ENCODE measurements at places on chromosomes 3 and 15. TPM values are rescaled to one million over a fixed set of nuclear protein-coding genes. Genes with fewer than 3 reads are reported as not detected.

The TM4SF1 gene
- 2.2 TPM for total RNA-seq

DNA sequence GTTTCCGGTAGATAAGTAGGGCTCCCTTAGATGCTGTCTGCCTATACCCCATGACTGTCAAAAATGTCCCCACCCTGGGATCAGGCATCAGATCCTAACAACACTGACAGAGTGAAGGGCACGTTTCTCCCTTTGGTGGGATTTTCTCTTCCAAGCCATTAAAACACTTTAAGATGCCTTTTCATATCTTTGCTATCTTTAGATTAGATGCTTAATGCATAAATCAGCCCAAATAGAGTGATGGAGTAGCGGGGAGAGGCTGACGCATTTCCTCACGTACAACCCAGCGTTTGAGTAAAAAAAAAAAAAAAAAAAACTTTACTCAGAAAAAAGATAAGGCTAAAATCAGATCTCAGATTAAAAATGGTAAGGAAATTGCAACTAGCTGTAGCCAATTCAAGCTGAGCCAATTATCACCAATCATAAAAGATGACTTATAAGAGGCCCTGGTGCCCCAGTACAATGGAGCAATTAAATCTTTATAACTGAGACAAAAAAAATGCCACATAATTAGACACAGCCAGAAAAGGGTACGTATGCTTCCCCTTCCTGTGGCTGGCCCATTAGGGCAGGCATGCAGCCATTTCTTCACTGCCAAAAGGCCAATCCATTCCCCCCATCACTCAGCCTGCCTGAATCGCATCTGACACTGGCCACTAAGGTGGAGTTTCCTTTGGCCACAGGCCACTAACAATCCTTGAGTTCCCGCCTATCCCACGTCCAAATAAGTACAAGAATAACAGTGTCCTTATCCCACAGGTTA lies 45.0 kb downstream of the RFTN1 start:
- DNase-seq: no peak

The CFAP20DC gene
- total RNA-seq: 4.5 TPM

The CIDEC gene
- not detected for total RNA-seq

The DLEC1 gene
- 2.0 TPM for total RNA-seq

The CADPS gene
- 5.4 TPM for total RNA-seq

- DNase-seq: no peak
Observed at GRCh38 chr3:17936736-17937480, 194.5 kb upstream of the TBC1D5 start.

DNA sequence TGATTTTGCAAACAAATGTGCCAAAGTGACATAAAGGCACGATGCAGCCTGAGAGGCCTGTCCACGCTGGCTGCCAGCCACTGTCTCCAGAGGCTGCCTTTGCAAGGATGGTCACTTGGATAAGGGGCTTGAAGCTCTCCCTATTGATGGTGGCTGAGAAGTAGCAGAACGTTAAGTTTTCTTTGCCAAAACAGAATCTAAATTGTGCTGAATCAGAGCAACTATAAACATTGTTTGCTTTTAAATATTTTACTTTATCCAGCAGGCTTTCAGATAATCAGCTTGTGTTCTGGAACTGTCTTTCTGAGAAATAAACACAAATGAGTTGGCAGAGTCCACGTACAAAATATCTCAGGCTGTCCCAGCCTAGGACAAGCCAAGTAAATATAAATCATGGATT lies 23.8 kb upstream of the CNBP start:
- no peak for DNase-seq

DNA sequence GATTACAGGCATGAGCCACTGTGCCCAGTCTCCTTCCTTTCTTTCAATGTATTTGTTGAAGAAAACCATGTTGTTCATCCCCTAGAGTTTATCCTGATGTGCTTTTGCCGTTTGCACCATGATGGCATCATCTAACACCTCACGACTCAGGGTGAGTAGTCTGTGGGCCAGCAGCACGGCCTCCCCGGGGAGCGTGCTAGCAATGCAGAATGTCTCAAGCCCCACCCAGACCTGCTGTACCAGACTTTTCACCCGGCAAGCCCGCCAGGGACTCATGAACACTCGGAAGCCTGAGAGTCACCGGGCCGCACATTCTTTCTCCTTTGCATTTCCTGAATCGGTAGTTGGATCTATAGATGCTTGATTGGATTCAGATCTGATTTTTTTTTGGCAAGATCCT lies 64.6 kb downstream of the RPN1 start:
- no peak for DNase-seq

- no peak for DNase-seq
Observed at GRCh38 chr3:122908251-122908650, 113.4 kb downstream of the SLC49A4 start.

DNA sequence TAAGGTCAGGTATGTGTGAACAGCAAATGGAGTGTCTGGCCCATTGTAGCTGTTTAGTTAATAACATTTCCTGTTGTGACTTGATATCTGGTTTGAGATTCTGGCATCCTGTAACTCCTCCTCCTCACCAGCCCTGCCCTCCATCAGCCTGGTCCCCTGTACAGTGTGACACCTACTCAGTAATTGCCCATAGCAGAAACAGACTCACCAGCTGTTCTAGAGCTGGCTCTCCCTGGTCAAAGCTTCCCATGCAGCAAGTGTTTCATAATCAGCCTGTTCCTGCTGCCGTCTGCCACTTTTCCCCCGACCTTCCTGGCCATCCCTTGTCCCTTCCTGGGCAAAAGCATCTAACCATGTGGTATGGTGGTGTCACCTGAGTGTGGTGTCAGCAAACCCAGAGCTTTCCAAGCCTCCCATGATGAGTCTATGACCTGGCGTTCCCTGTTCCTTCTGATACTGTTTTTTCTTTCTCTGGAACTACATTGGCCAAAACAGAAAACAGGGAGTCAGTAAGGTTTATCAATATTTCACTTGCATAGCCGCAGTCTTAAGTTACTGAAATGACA lies 55.4 kb downstream of the B3GALNT1 start:
- DNase-seq: no peak

The CLEC3B gene
- not detected for total RNA-seq

The SOX2 gene
- 316 TPM for total RNA-seq

- DNase-seq: no peak
Observed at GRCh38 chr3:144546539-144546938, 574.9 kb downstream of the DIPK2A start.

- no peak for DNase-seq
Observed at GRCh38 chr3:107062787-107063186, 314.5 kb upstream of the CCDC54 start.

DNA sequence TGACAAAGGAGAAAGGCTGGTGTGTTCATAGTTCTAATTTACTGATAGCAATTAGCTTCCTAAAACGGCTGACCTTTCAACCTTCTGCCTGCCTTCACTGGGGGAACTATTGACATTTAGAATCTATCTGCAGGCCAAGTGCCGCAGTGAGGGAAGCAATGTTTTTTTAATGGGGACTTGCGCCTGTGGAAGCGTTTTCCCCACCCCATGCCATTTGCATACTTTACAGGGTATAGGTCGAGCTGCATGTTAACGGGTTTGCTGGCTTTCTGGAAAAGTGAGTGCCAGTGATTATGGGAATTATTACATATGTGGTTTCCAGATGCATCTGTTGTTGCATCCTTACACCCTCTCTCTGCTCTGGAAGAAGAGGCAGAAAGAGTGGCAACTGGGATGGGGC lies 180.1 kb downstream of the RAB11A start:
- DNase-seq: no peak

The CLDN18 gene
- total RNA-seq: not detected

The P3H2 gene
- 41.5 TPM for total RNA-seq

The ABHD17C gene
- total RNA-seq: 25.1 TPM

DNA sequence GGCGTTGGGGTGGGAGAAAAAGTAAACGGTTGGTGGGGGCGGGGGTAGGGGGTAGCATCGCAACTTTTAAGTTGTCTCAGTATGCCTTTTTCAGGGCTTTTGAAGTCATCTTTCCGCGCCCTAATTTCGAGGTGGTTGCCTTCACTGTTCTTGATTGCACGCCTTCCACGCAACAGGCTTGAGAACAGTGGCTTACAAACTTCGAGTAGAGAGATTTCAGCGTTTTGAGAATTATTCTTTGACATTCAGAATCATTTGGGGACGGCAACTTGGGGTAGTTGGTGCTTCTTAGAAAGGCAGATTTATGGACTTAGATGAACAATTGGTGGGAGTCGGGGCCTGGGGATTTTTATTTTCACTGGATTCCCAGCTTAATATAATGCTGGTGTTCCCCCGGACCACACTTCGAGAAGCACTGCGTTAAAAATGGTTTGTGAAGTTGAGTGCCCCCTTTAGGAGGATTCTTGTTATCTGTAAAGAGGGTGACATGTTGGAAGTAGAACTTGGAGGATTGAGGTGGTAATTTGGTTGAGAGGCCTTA lies 880 bp downstream of the PPP4R2 start:
- no peak for DNase-seq

GRCh38 chr3:53813229-53813628 lies 33.0 kb downstream of the CHDH start:
- DNase-seq: no peak

The ERICH6 gene
- not detected for total RNA-seq

DNA sequence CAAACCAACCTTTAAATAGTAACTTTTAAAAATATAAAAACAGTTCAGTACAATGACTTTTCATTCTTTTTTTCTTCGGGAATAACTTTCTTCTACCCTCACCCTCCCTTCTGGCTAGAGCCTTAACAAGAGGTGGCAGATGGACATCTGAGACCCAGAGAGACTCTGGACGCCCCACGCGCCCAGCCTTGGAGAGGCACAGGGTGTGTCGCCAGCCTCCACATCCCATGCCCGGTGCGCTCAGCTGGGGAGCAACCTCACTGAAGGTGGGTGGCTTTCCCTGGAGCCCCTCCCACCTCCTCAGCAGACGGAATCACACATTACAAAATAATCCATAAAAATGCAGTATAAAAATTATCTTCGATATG lies 49.5 kb downstream of the TLE3 start:
- no peak for DNase-seq

GRCh38 chr15:45332694-45333093 lies 45.6 kb downstream of the GATM start:
- no peak for DNase-seq

DNA sequence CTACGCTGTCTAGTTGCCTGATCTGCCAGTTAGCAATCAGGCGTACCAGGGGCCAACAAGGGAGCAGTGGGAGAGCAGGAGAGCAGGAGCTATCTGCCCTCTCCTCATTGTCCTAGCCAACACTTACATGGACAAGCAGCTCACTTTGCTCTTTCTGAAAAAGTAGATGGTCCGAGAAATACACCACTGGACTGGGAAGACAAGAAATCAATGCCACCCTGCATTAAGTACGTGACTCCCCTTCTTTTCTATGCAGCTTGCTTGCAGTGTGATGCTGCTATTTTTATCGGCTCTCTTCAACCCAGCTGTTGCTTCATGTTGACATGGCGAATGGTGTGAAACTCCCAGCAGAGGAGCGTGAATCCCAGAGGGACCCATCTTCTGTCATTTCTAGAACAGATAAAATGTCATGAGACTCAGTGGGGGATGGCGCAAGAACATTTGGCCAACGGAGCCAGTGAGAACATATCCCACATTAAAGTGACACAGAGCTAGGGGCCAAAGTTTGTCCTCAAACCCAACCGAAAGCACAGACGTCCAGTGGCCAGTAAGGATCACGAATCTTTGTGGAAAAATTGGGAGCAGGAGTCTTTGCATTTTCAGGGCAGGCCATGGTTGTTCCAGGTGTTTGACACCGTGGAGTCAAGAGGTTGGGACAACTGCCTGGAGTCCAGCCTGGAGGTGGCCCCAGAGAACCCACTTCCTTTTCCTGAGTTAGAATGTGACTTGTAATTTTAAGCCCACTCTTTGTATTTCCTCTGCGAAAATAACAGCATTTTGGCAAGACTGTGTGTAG lies 53.7 kb upstream of the MEF2A start:
- no peak for DNase-seq

- DNase-seq: no peak
Observed at GRCh38 chr3:194042927-194043326, 93.0 kb upstream of the HES1 start.

- DNase-seq: no peak
Observed at GRCh38 chr3:154660811-154661210, 230.8 kb upstream of the GPR149 start.

- DNase-seq: no peak
Observed at GRCh38 chr3:72036899-72037298, 252.0 kb upstream of the PROK2 start.

The GPR149 gene
- total RNA-seq: not detected

The ST3GAL6 gene
- 6.4 TPM for total RNA-seq

The IMPG2 gene
- total RNA-seq: 0.02 TPM

The DNAJC13 gene
- total RNA-seq: 18.1 TPM
